ENCODE measurements at places on chromosomes 7 and 10.

GRCh38 chr7:145293228-145293701, 457.4 kb upstream of the TPK1 start:
- no peak for DNase-seq

- no peak for DNase-seq
These were observed 155.6 kb upstream of the GHITM start for GRCh38 chr10:83983578-83984255.

DNA sequence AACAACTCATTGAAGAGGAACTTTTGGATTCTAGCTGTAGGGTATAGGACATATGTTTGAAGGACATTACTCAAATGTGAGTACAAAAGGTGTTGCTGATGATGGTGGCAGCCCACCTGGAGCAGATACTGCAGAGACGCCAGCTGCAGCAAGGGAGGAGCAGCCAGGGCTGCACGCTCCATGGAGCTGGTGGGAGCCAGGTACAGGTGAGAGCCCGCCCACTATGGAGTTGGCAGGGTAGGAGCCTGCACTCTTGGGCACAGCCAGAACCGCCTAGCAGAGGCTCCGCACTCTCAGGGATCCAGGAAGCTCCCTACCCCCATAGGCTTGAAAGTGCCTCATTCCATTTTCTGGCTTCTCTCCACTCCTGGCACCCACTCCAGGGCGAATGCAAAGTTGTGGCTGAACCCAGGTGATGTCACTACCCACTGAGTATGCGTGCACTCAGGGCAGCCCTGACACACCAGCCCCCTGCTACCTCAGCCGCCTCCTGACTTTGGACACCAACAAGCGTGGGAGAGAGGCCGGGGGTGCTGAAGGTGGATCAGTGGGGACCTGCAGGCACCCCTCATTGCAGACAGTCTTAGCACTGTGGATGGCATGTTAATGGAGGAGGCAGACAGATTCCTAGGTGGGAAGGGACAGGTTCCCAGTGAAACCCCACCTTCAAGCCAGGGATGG, 761.1 kb downstream of the IPMK start:
- no peak for DNase-seq

DNA sequence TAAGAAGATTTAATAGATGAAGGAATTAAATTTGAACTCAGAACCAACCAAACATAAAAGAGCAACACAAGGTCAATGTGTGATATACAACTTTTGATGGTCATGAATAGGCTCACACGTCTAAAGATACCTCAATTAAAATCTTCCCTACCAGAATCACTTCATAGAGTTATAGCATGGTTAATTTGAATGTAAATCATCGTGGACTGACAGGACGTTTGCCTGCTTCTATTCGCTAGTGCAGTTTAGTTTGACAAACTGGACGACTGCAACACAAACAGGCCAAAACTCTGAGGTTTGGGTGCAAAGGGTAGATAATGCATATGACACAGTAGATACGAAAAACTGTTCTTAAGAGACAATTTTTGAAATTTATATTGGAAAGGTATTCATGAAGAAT, 32.5 kb upstream of the CNTNAP2 start:
- no peak for DNase-seq

DNA sequence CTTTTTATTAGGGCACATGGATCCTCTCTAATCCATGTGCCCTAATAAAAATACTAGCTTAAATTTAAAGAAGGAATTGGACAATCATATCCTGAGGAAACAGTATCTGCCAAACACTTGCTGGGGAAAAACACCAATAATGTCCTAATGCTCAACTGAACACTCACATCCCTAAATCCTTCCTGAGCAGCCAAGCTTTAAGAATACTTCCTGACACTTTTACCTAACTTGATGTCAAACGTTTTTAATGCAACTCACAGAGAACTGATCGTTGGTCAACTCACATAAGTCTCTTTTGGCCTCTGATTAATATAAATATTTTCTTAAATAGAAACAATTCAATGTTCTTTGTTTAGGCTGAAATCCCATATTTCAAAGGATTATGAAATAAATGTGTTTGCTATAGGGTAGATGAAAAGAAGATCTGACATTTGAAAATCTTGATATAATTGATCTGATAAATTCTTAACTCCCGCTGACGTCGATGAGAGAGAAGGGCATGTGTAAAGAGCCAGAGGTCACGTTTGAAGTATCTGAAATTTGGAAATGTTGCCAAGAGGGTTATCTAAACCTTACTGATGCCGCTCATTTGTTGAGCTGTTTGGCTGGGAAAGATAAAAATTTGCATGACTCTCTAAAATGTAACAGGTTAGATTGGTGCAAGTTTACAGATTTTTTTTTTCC, 122.8 kb upstream of the RHOBTB1 start:
- DNase-seq: no peak

All from liver (tissue), 10 donors.